ENCODE measurements at places on chromosomes 13 and 19.
A peak's percentile ranks its signal among the peaks of the same experiment; 100 is the strongest.

- no peak for DNase-seq
These were observed 29.6 kb downstream of the CAPS start for GRCh38 chr19:5943623-5944022.

GRCh38 chr13:97403893-97404750, 29.8 kb upstream of the RAP2A start:
- no peak for DNase-seq

DNA sequence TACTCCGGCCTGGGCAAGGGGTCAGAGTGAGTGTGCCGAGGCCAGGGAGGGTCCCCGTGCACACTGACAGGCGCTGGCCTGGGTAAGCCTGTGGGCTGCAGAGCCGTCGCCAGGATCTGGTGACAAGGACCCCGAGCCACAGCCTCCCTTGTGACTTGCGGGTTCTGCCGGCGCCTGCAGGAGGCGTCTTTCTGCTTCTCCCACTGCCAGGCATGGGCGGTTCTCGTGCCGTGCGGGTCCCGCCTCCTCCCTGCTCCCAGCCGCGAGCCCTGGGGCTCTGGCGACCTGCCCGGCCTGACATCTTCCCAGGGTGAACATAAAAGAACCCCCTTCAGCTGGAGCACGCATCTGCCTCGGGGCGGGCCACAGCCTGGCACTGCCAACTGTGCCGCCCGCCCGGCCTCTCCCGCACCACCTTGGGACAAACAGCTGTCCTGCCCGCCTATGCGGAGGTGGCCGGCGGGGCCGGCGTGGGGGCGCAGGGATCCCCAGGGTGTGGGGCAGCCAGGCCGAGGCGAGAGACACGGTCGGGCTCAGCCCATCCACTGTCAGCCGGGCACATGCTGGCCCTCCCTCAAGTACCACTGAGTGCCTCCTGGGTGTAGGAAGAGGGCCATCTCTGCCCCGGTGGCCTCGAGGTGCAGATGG, 1.5 kb upstream of the HCN2 start:
- DNase-seq: peak; percentile 92

DNA sequence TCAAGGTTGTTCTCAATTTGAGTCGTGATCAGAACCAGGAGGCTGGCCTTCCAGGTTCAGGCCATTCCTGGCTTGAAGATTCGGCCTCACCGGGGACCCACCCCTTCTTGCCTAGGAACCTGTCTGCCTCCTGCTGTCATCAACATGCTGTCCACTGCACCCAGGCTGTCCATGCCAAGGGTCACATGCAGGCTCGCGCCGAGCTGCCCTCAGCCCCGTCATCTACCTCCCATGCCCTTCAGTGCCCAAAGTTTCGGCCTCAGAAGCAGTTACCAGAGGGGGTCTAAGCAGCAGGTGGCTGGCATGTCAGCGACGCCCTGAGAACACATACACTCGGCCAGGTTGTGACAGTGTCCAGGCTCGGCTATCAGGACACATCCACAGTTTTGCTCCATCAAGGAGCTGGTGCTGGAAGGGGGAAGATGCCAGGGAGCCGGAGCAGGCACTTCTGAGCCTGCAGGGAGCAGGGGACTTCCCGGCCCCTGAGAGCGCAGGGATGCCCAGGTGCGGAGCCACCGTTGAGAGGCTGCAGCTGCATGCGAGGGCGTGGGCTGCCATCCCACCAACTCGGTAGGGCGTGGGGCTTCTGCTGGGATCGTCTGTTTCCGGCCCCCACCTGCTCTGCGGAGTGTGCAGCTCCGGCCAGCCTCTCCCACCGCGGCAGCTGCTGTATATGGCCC, 590.9 kb upstream of the SLITRK5 start:
- peak; percentile 7 for DNase-seq

DNA sequence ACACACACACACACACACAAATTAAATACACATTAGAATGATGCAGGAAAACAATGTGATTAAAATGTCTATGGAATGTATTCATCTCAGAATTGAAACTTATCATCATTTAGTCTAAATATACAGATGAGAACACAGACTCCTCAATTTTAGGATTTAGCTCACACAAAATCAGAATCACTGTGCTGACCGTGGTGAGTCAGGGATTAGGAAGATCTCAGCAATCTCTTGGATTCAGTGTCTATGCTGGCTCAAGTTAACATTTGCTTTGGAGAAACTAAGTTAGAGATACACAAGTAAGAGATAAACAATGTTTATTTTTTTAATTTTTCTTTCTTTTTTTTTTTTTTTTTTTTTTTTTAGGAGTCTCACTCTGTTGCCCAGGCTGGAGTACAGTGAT, 323.6 kb downstream of the KLF12 start:
- no peak for DNase-seq

GRCh38 chr19:41997121-41997850, 3.3 kb upstream of the ATP1A3 start:
- no peak for DNase-seq

GRCh38 chr13:44667943-44668342, 91.8 kb upstream of the TSC22D1 start:
- no peak for DNase-seq

DNA sequence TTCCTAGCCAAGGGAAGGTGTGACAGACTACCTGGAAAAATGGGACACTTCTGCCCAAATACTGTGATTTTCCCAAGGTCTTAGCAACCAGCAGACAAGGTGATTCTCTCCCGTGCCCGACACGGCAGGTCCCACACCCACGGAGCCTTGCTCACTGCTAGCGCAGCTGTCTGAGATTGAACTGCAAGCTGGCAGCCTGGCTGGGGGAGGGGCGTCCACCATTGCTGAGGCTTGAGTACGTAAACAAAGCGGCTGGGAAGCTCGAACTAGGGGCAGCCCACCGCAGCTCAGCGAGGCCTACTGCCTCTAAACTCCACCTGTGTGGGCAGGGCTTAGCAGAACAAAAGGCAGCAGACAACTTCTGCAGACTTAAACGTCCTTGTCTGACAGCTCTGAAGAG, 146.2 kb downstream of the UGGT2 start:
- DNase-seq: no peak

- no peak for DNase-seq
These were observed 1.5 kb upstream of the PDX1 start for GRCh38 chr13:27918041-27918917.

DNA sequence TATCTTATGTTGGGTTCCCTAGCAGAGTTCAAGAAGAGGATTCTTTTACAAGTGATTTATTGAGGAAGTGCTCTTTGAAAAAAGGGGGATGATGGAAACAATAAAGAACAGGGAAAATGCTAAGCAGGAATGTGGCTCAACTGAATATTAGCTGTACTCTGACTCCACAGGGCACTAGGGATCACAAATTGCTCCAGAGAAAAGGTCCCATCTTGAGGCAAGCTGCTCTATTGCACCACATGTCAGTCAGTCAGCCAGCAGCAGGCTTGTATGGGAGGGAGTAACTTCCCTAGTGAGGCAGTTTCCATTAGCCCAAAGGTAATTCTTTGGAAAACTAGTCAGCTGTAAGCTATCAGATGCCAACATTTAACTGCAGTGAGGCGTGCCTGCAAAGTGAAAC, 73.3 kb upstream of the FNDC3A start:
- DNase-seq: no peak

DNA sequence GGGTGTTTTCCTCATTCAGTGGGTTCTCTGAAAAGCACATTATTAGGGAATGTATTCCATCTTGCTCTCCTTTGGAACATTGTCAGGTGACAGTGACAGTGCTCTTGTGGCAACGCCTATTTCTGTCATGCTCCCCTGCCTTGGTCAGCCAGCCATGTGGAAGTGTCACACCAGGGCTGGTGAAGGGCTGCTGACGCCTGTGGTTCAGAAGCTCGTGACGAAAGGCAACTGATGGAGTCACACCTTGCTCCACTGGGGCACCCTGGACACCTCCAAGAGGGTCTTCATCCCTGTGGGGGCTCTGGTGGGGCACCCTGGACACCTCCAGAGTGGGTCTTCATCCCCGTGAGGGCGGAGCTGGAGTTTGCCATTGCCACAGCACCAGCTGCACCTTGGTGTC, 68.9 kb upstream of the GPR183 start:
- DNase-seq: no peak

DNA sequence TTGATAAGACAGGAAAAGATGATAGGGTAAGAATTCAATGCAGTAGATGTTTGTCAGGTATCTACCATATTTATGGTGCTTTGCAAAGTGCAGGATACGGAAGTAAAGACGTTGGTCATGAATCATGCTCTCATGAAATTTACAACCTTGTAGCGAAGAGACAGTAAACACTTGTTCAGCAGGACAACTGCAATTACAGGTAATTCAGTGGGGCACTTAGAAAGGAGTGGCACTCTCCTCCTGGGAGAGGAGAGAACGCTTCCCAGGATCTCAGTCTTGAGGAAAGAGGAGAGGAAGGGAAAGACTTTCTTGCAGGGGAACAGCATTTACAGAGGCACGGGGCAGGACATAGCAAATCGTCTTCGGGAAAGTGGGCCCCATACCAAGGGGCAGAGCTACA, 46.4 kb downstream of the SOX1 start:
- DNase-seq: peak; percentile 70

DNA sequence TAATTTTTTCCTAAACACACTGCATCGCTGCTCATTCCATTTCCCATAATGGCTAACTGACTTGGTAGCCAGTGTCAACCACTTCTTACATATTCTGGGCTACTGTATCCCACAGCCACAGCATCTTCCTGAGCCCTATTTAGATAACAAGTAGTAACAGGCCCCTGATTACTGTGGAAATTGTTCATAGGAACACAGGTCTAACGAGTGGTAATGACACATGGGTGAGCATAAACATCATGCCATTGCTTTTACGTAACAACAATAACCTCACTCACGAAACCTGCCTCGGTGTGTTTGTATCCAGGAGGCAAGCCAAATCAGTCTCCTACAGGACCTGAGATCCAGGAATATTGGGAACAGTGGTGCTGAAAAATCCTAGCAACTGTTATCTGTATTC, 438.6 kb downstream of the KLF5 start:
- no peak for DNase-seq

- no peak for DNase-seq
These were observed 161.8 kb downstream of the KCTD12 start for GRCh38 chr13:76724421-76724820.

DNA sequence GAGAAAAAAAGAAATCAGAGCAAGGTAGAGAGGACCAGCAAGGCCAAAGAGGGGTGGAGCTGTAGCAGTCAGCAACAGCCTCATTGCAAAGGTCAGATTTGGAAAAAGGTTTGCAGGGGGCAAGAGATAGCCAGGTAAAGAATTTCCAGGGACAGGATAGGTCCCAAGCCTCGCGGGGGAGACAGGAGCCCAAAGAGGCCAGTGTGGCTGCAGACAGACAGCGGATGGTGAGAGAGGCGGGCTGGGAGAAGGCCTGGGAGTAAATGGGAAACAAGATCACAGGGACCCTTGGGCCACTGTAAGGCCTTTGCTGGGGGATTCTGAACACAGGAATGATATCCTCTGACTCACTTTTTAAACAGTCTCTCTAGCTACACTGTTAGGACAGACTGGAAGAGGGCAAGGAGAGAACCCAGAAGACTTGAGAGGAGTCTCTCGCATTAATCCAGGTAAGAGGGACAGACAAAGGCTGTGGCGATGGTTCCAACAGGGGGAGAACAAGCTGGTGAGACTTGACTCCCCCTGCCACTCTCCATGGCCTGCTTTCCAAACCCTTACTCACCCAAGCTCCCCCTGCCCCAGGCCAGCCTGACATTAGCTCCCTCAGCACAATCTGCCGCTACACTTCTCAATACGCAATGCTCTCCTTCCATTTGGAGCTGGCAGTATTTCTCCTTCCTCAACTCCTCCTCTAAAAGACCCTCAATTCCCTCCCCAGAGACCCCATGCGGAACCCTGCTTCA, 31.8 kb downstream of the DOCK9 start:
- DNase-seq: no peak

GRCh38 chr19:47444388-47444821, 25.1 kb upstream of the MEIS3 start:
- DNase-seq: no peak

- DNase-seq: no peak
These were observed 593 bp downstream of the ATP8B3 start for GRCh38 chr19:1811472-1811894.

DNA sequence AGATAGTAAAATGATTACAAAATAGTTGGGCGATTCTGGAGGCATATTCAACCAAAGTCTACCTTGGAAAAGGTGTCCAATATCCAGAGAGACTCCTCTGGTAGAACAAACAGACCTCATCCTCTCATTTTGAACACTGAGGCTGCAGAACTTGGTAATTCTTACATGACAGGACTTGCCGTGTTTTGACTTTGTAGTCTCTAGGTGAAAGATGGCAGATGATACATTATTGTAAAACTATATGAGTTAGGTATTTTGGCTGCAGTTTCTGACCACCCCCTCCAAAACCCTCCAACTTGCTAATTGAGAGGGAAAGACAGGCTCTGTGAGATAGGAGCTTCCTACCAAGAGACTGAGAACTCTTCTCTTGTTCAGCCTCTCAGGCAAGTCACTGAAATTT, 22.6 kb downstream of the SAE1 start:
- no peak for DNase-seq

DNA sequence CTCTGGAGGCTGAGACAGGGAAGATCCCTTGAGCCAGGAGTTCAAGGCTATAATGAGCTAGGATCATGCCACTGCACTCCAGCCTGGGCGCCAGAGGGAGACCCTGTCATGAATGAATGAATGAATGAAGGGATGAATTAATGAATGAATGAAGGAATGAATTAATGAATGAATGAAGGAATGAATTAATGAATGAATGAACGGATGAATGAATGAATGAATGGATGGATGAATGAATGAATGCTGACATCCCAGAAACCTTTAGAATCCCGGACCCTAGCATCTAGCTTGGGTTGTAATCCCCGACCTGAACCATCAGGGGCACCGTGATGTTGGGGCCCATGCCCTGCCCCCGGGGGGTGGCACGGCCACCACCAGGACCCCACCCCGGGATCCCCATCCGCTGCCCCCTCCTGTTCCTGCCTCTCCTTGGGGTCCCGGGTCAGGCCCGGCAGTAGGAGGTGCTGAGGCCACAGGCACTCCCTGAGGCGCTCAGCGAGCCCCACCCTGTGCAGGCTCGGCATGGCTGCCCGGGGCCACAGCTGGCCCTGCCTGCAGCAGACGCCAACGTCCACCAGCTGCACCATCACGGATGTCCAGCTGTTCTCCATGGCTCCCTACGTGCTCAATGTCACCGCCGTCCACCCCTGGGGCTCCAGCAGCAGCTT, 3.4 kb downstream of the EBI3 start:
- DNase-seq: no peak

GRCh38 chr13:48410199-48410598, 2.7 kb downstream of the LPAR6 start:
- no peak for DNase-seq
